ENCODE measurements at places on chromosomes 5 and 9.

DNA sequence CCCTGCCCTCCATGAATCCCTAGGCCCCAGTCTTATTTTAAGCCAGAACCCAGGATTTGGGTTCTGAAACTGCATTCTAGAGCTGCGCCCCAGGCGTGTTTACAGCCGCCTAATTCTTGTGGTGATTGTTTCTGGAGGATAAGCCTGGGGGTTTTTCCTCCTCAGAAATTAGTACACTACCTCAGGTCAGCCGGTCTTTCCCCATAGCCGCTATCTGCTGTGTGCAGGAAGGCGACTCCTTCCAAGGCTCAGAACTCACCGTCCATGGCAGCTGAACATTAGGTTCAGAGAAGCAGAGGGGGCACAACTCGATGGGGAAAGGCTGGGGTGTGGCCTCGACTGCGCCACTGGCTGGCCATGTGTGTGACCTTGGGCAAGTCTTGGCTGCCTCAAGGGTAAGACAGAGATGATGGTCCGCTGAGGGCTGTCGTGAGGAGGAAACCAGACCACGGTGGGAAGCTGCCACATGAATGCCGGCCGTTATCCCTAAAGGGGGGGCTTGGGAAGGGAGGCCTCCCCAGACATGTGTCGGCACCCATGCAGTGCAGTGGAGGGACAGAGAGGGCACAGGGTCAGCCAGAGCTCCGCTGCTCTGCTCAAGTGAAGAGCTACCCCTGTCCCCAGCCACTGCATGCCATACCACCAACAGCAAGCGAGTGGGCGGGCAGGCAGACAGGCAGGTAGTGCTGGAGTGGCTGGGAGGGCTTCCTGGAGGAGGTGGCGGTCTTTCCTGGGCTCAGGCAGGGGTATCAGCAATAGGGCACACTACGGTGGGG, 28.9 kb downstream of the SHB start:
- ATAC-seq, result no peak

DNA sequence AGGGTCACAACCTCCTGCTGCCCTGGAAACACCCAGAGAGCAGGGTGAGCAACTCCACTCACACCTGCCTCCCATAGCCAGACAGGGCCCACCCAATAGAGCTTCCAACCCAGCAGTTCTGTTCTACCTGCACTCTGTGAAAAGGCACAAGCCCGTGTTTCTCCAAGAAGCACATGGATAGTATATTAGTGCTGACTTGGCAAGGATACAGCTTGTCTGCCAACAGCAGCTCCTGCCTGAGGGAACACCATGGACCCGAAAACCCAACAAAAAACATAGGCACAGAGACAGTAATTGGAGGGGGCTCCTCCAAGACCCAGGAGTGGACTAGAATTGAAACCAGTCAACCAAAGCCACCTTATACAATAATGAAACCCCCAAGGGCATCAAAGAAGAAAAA, 48.6 kb downstream of the CDKN2A start:
- ATAC-seq, result no peak

DNA sequence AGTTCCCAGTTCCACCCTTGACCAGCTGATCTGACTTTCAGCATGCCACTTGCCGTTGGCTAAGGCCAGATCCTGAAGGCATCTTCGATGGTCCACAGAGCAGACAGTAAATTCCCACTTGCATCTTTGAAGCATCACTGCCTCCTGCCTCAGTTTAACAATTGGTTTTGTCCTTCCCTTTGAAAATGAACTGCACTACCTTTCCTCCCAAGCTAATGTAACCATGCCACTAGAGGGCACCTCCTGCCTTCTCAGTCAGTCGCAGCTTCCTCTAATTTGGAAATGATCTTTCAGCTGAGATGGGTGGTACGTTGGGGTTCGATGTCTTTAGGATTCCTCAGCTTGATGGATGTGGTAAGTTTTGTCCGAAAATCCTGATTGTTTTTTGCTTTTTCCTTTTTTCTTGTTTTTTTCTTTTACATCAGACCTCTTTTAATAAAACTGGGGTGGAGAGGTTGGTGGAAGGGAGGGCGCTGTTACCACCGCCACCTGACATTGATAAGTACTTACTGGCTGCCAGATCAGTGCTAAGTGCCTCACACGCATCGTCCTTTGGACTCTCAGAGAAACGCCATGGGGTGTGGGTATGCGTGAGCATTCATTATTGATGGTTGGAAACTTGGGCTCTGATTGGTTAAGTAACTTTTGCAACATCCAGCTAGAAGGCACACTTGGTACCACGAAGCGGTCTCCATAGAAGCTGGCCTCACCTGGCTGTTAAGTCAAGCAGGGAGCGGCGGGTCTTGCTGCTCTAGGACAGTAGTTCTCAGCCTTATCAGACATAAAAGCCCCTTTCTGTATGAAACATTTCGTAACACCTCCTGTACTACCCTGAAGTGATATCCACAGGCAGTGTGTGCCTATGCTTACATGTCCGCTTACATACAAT, 16.9 kb downstream of the PTTG1 start:
- peak; percentile 8 for ATAC-seq

GRCh38 chr5:133015466-133015865, 10.9 kb downstream of the ZCCHC10 start:
- ATAC-seq, result no peak

- ATAC-seq, result no peak
Observed at GRCh38 chr9:94780516-94780950, 54.0 kb downstream of the AOPEP start.

- no peak for ATAC-seq
Observed at GRCh38 chr9:135910757-135911156, 3.4 kb upstream of the CAMSAP1 start.

DNA sequence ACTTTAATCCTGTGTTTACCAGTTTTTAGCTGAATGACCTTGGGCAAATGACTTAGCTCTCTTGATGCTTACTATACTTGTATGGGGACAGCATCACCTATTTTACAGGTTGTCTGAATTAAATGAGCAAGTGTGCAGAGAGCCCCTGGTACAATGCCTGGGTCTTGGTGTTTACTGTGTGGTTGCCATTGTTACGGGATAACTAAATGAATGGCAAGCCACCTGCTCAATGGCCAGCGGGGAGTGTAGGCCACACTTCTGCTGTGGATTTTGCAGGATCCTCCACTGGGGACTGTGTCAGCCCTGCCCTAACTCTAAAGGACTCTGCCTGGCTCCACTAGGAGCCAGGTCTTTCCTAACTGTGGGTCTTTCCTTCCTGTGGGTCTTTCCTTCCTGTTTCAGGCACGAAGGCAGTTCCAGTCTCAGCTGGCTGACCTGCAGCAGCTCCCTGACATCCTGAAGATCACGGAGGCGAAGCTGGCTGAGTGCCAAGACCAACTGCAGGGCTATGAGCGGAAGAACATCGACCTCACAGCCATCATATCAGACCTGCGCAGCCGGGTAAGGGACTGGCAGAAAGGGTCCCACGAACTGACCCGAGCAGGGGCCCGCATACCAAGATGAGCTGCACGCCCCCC, 10.3 kb upstream of the GLE1 start:
- ATAC-seq, result no peak

- no peak for ATAC-seq
Observed at GRCh38 chr5:10745133-10745532, 15.9 kb downstream of the DAP start.

- ATAC-seq, result peak; percentile 46
Observed at GRCh38 chr5:68086857-68087256, 128.7 kb upstream of the PIK3R1 start.

DNA sequence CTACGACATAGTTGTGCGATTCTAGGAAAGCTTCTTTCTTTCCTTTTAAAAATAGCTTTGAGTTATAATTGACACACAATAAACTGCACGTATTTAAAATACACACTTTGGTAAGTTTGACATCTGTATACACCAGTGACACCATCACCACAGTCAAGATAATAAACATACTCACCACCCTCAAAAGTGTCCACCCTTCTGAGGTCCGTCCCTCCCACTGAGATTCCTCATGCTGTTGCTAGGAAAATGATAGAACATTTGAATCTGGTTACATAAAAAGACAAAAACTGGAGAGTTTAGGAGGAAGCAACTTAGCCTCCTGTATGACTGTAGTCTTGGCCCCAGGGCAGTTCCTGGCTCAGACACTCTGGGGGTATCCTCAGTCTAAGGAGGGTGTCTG, 17.2 kb downstream of the S100Z start:
- peak; percentile 71 for ATAC-seq

DNA sequence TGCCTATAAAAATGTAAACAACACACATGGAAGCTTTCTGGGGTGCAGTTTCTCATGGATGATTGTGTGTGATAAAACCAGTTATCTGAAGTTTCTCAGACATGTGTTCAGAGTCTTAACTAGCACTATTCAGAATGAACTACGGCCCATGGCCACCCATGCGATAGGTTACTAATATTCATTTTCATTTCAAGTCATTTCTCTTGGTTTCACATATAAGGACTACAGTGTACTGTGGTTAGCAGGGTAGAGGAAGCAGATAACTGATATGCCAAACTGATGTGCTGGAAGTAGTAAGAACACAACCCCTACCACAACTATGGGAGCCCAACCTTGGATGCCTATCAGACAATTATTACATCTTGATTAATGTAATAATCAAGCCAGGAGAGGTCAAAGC, 372.1 kb downstream of the DTWD2 start:
- no peak for ATAC-seq

DNA sequence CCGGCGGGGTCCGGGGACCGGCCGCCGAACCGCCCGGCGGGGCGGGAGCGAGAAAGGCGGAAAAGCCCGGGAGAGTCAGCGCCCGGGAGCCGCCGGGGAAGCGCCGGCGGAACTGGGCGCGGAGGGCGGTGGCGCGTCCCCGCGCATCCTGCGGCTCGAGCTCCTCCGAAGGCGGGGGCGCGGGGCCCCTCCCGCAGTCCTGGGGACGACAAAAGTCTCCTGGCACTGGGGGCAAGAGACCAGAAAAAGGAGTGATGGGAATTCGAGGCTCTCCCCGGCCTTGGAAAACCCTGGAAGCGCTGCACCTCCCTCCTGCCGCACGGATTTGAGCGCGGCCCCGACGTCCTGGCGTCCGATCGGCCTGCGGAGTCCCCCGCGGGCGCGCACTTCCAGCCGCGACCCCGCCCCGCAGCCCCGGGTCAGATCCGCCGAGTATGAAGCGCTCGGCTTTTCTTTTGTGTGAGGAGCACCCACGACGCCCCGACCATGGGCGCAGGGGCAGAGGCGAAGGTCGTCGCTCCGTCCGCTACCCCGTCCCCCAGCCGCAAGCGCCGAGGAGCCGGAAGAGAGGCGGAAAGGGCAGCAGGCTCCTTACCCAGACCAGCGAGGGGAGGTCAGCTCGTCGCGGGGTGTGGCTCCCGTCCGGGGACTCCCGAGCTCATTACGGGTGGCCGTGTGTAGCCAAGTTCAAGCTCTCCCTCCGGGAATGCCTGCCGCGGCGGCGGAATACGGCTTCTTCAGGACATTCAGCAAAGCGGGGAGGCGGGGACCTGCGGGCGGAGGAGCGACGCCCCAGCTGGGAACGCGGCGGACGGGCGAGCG, at the start of gene EPB41L4A:
Gene EPB41L4A (minus strand): TSS at position 114 of the 822 bp plus-strand sequence. CDS start 238 bp downstream, outside the sequence.
- peak; percentile 39 for ATAC-seq

- ATAC-seq, result no peak
Observed at GRCh38 chr9:1960342-1961042, 54.7 kb upstream of the SMARCA2 start.

- ATAC-seq, result peak; percentile 81
Observed at GRCh38 chr9:22446589-22446949, at the start of gene DMRTA1. DMRTA1 (plus strand) TSS chr9:22446824; CDS start chr9:22447066, 242 bp downstream.

- ATAC-seq, result no peak
Observed at GRCh38 chr5:120096413-120096812, 367.7 kb upstream of the PRR16 start.

GRCh38 chr5:132962429-132963021, 909 bp downstream of the AFF4 start:
- peak; percentile 3 for ATAC-seq

- no peak for ATAC-seq
Observed at GRCh38 chr5:124280079-124280478, 466.4 kb downstream of the ZNF608 start.

DNA sequence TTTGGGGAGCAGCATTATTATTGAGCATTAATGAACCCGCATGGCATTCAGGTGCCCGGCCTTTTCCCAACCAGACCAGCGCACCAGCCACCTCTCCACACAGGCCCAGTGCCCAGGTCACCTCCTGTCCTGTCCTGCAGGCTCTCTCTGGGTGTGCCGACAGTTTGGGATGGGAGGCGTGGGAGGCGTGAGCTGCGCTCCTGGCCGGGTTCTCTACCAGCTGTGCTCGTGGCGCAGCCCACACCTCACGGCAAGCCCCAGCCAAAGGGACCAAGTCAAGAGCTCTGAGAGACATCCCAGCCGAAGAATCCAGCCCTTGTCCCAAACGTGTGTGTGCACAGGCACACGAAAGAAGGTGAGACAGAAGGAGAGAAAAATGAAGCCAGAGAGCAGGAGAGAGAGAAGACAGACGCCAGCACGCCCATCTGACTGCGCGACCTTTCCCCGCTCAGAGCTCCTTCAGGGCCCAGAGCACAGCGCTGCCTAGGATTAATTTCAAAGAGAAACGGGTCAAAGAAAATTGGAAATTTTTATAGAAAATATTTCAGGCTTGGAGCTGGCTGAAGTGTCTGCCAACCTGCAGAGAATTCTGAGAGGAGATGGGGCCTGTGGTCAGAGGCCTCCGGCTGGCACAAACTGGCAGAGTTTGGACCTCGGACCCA, 81.7 kb downstream of the ADAMTS2 start:
- no peak for ATAC-seq

GRCh38 chr5:141322261-141322660, 1.7 kb upstream of the TAF7 start:
- ATAC-seq, result no peak

DNA sequence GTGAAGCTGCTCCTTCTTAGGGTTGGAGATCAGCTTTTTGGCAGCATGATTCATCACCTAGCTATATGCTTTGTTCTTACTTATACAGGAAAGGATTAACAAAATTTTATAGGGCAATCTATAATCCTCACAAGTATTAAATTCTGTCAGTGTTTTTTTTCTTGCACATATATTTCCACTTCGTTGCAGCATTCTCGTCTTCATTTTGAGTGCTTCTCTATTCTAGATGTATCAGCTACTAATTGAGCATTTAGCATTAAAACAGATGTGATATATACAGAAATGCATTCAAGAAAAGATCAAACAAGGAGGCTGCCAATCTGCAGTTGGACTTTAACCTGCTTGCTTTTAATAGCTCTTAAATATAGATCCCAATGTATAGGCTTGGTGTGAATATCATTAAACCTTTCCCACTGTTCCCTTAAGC, 3.6 kb upstream of the CTXN3 start:
- ATAC-seq, result no peak

DNA sequence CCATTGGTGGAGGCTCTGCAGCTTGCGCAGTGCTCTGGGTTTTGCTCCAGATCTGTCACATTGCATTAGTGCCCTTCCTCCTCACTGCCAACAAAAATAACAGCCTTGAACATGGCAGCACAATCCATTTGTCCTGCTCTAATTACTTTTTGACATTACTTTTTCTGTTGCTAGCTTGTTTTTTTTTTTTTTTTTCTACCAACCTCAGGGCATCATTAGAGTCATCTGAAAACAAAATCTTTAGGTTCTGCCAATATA, 117.5 kb upstream of the NR5A1 start:
- no peak for ATAC-seq

Data from motor neuron (in vitro differentiated cells).